Hepatocyte (in vitro differentiated cells): ENCODE measurements at places on chromosomes 5 and 9. TPM values are rescaled to one million over a fixed set of nuclear protein-coding genes. Genes with fewer than 3 reads are reported as not detected.

Gene CER1
- total RNA-seq = 0.53 TPM in 1 of 2 replicates, not detected in the other

Gene SPATA31D4
- total RNA-seq = not detected in 2 replicates

Gene SGCD
- 8.0 and 8.8 TPM in 2 replicates for total RNA-seq

Gene ZFP37
- total RNA-seq = 4.1 and 5.7 TPM in 2 replicates

Gene PRSS3
- 3.5 TPM in 1 of 2 replicates, not detected in the other for total RNA-seq

Gene FOXD4
- total RNA-seq = 0.28 and 0.30 TPM in 2 replicates

Gene ANKRD34B
- not detected in 2 replicates for total RNA-seq

Gene SUSD3
- total RNA-seq = 11.4 and 14.3 TPM in 2 replicates

Gene FOXD4L6
- total RNA-seq = not detected in 2 replicates

Gene SRD5A1
- 12.1 and 19.9 TPM in 2 replicates for total RNA-seq

Gene WDR38
- not detected in 2 replicates for total RNA-seq

Gene CMBL
- total RNA-seq = 15.5 and 20.8 TPM in 2 replicates
